ENCODE measurements at places on chromosomes 11 and 22.

DNA sequence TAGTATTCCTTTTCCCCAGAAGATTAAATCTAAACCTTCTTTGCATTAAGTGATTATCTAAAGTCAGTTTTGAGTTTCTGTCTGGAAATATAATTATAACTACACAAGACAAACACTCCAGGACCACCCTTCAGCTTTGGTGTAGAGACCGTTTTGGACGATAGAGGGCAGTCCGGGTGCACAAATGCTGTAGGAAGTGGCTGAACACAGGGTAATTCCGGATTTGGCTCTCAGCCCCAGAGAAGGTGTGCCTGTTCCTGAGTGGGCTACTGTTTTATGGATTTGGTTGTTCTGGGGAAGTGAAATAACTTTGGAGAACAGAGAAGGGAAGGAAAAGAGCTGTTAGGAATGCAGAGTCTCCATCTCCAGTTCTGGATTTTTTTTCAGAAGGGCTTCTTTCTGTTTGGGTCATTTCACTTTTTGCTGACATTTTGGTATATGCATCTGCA lies 14.8 kb downstream of the EXT2 start:
- DNase-seq: peak; percentile 46

- DNase-seq: no peak
Observed at GRCh38 chr11:5746614-5747013, 7.4 kb upstream of the OR52N4 start.

GRCh38 chr11:17603056-17603825 lies 56.2 kb downstream of the OTOG start:
- DNase-seq: no peak

GRCh38 chr22:38460426-38460840 lies 5.4 kb upstream of the KCNJ4 start:
- no peak for DNase-seq

- DNase-seq: no peak
Observed at GRCh38 chr11:100240025-100240539, 447.0 kb upstream of the ARHGAP42 start.

- no peak for DNase-seq
Observed at GRCh38 chr11:122104341-122104740, 11.7 kb downstream of the BLID start.

DNA sequence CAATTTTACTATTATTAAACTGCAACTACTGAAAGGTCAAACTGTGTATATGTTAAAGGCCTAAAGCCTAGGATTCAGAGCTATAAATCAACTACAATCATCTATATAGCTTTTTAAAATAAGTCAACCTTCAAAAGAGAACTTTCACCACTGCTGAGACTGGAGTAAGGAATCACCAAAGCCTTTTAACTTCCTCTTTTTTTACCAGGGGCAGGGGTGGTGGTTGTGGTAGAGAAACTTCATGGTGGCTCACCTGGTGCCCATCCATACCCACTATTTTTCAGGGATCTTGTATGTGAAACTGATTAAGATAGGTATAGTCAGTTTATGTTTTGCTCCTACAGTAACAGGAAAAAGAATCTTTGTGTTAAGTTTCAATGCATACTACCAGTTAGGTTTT lies 31.5 kb downstream of the TSG101 start:
- DNase-seq: no peak

DNA sequence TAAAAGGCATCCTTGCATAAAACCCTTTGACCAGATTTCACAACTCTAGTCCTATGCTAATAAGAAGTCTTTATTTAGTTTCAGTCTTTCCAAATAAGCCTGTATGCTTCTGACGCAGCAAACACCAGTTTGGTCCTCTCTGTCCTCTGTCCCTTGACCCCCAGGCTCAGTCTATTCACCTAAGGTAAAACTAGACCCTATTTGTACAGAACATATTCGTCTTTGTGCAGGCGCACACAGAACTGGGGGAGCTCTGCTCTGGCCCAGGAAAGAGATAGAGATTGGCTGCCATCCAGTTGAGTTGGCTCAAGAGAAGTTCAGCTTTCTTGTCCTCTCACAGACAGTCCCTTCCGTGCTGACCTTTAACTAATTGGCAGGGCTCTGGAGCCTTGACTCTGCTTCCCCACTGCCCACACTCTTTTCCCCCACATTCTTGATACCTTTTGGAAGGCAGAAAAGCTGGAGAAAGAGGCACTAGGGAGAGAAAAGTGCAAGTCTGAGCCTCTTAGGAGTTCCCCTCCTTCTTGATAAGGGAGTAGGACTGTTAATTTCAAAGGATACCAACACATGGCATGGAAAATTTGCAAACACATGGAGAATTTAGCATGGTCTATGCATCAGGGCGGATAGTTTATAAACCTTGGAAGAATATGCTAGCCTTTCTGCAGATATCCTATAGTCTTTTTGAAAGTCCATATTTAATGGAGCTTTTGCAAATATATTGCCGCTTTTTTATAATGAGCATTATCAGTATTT lies 21.2 kb upstream of the PSMA1 start:
- DNase-seq: peak; percentile 88

DNA sequence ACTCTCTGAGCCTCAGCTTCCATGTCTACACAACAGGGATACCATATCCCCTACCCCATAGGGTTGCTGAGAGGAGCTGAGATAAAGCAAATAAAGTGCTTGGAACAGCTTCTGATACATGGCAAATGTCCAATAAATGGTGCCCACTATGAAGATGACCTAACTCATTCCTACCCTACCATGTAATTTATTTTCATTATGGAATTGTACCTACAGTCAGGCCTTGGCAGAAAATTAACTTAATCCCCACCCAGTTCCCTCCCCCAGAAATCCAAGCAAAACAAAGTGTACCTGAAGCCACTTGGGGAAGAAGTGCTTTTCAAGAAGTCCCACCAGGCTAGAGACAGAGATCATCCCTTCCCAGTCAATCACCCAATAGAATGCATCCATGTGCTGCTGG lies 10.8 kb downstream of the SRRD start:
- no peak for DNase-seq

DNA sequence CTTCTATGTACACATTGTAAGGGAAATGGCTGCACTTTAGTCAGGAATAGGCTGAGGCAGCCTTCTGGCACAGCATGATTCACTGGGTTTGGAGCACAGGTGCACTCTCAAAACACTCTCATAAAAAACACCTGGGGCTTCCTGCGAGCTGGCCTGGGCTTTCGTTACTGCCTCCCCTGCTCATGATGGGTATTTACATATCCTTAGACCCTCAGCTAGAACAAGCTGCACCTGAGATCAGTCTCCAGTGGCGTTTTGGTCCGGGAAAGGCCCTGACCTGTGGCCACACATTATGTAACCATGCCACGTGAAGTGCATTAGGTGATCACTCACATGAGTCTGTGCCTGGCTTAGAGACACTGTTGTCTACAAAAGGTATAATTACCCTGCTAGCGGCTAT lies 321.7 kb downstream of the TMEM135 start:
- no peak for DNase-seq

DNA sequence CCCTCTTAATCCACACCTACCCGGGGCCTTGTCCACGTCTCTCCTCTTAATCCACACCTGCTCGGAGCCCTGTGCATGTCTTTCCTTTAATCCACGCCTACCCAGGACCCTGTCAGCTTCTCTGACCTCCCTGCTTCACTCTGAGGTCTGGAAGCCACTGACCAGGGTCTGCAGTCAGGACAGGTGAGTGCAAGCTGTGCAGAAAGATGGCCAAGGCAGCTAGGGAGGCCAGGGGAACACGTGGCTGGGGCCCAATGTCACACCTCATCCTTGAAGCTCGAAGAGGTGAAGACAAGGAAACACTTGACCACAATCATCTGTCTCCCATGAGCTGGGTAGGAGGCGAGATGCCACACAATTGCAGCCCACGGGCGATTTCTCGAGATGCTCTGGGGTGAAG lies 1516.9 kb downstream of the BRD1 start:
- no peak for DNase-seq

- no peak for DNase-seq
Observed at GRCh38 chr11:132052904-132053303, 682.5 kb downstream of the NTM start.

- no peak for DNase-seq
Observed at GRCh38 chr11:124170801-124171586, 12.2 kb upstream of the OR10D3 start.

- DNase-seq: no peak
Observed at GRCh38 chr11:2366276-2366675, 10.8 kb upstream of the CD81 start.

- DNase-seq: no peak
Observed at GRCh38 chr11:34891611-34892010, 24.6 kb downstream of the APIP start.

GRCh38 chr11:20042811-20043341 lies 117.4 kb downstream of the DBX1 start:
- DNase-seq: no peak

DNA sequence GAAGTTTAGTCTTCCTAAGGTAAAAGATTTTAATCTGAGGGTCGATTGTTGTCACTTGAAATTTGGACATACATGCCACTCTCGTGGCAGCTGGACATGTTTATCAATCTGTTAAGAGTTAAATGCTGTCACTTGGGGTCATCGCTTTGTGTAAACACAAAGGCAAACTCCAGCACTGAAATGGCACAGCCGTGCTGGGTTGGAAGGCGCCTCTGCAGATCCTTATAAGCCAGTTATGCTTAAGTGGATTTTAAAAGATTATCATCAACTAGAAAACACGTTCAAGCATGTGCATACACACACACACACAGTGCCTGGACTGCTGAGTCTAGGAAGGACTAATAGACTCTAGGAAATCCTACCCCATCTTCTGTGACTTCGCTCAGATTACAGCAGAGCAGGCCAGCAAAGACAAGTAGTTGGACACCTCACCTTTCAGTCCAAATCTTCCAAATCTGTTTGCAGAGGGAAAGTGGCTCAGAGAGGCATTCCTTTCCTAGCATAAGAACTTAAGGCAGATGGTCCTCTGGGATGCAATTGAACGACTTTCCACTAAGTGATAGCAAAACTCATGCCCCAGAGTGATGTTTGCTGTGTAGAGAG lies 83.7 kb downstream of the CACNG2 start:
- no peak for DNase-seq

- no peak for DNase-seq
Observed at GRCh38 chr11:69852056-69852455, 32.8 kb upstream of the FGF3 start.

GRCh38 chr22:47065756-47066615 lies 303.5 kb downstream of the TBC1D22A start:
- no peak for DNase-seq

DNA sequence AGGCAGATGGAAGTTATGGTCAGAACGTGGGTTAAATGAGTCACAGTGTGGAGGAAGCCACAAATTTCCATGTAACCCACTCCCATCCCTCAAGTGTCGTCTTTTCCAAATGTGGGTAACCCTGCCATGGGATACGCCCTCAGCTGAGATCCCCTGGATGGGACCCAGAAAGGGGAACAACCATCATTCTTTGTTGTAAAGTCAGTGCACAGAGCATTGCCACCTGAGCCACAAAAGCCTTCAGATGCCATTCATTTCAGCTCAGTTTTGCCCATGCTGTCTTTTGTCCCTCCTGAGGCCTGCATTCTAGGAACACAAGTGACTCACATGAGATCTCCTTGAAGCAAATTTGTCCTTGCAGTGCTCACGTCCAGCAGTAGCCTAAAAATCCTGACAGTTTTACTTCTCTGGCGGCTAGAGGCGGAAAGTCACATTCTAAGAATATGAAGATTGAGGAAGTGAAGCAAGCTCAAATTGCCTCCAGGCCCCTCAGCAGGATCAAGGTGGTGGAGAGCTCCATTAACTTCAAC lies 30.6 kb downstream of the MMP13 start:
- peak; percentile 70 for DNase-seq

DNA sequence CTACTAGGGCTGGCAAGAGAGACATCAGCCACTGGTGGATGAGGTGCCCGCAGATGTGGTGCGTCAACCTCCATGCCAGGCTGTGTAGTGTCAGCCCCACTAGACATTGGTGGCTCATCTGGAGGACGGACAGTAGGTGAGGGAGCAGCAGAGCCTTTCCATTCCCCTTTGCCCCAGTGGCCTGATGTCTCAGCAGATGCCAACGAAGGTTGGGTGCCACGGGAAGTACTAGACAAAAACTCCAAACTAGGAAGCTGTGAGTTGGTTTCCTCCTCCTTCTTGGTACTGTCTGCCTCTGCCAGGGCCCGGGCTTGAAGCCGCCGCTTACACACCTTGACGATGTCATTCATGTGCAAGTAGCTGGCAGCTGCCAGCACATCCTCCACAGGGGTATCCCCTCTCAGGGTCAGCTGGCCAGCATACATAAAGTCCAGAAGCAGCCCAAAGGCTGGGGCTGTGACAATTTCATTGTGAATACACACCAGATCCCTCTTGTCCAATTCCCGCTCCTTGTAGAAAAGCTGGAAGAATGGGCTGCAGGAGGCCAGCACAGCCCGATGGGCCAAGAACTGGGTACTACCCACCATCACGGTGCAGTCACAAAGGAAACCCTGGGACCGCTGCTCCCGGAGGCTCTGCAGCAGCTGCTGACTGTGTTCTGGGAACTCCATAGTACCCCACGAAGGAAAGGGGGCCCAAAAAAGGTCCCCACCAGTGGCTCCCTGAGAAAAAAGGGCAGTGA lies 795 bp downstream of the ZBTB3 start:
- DNase-seq: peak; percentile 4

DNA sequence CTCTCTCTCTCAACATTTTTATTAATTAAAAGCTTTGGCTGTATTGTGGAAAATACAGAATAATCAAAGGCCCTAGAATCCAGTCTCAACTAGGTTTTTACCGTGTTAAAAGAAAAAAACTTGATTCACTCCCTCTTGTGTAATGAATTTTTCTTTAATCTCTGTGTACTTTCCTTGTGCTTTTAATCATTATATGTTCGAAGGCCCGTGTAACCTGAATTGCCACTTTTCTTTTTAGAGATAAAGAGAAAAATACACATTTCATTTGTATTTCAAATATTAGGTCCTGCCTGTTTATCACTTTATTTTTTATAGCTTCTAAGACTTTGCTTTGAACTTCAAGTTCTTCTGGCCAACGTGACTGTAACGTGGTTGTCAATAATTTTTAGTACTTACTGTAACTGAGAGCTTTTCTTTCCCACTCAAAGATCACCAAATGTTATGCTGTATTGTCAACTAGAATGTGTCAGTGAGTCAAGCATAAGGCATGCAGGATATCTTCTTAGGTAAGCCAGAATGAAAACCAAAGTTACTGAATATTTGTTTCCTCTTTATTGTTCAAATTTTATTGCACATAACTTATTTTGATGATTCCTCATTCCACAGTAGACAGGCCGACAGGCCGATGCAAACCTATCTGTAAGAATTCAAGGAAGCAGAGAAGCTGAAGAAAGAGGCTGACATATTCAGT lies 23.3 kb upstream of the FAR1 start:
- DNase-seq: no peak

GRCh38 chr22:49954354-49954753 lies 6.2 kb upstream of the PIM3 start:
- no peak for DNase-seq

GRCh38 chr11:118488480-118489109 lies 38.7 kb upstream of the TTC36 start:
- peak; percentile 58 for DNase-seq

GRCh38 chr11:57343825-57344224 lies 5.7 kb downstream of the P2RX3 start:
- no peak for DNase-seq
